Regular cardiac myocyte (primary cell): ENCODE measurements at places on chromosomes 7 and 10. TPM values are rescaled to one million over a fixed set of nuclear protein-coding genes. Genes with fewer than 3 reads are reported as not detected.

The NXPH1 gene
- not detected in 2 replicates for total RNA-seq

The CPVL gene
- total RNA-seq, result 0.58 TPM in 1 of 2 replicates, not detected in the other

The FRMD4A gene
- 44.8 and 92.6 TPM in 2 replicates for total RNA-seq

The DGKI gene
- total RNA-seq, result 5.6 and 22.3 TPM in 2 replicates

The DDX50 gene
- 81.3 and 91.3 TPM in 2 replicates for total RNA-seq

The ERVW-1 gene
- not detected in 2 replicates for total RNA-seq

The FAM131B gene
- total RNA-seq, result 1.2 and 3.1 TPM in 2 replicates

The CYP3A4 gene
- total RNA-seq, result not detected in 2 replicates

The GPAM gene
- total RNA-seq, result 10.7 and 12.4 TPM in 2 replicates

The GHRHR gene
- not detected in 2 replicates for total RNA-seq

The MNX1 gene
- total RNA-seq, result not detected in 2 replicates

The ZKSCAN1 gene
- total RNA-seq, result 35.3 and 49.3 TPM in 2 replicates

The PLXNA4 gene
- 7.9 and 8.4 TPM in 2 replicates for total RNA-seq

The MOSPD3 gene
- total RNA-seq, result 2.5 and 6.8 TPM in 2 replicates

The EBLN1 gene
- not detected in 2 replicates for total RNA-seq

The CUEDC2 gene
- 39.2 and 60.4 TPM in 2 replicates for total RNA-seq

The VIPR2 gene
- 0.28 TPM in 1 of 2 replicates, not detected in the other for total RNA-seq

The ENTPD1 gene
- 0.58 and 4.2 TPM in 2 replicates for total RNA-seq

The LMOD2 gene
- total RNA-seq, result not detected in 2 replicates

The SGCE gene
- 67.1 and 166 TPM in 2 replicates for total RNA-seq

The CAMK2G gene
- 18.8 and 22.8 TPM in 2 replicates for total RNA-seq

The LRRC18 gene
- total RNA-seq, result not detected in 2 replicates

The PHYHIPL gene
- total RNA-seq, result not detected in 2 replicates

The NOS3 gene
- total RNA-seq, result 1.1 and 5.8 TPM in 2 replicates

The HMX3 gene
- total RNA-seq, result not detected in 2 replicates

The CTTNBP2 gene
- 0.28 and 0.58 TPM in 2 replicates for total RNA-seq

The ABCB1 gene
- total RNA-seq, result 1.2 and 2.0 TPM in 2 replicates

The DYNC1I1 gene
- 1.7 and 2.3 TPM in 2 replicates for total RNA-seq

The ETV1 gene
- 14.1 and 16.7 TPM in 2 replicates for total RNA-seq

The COG5 gene
- total RNA-seq, result 29.7 and 31.9 TPM in 2 replicates

The CALML5 gene
- total RNA-seq, result not detected in 2 replicates
